ENCODE measurements at places on chromosomes 1 and 21. TPM values are rescaled to one million over a fixed set of nuclear protein-coding genes. Genes with fewer than 3 reads are reported as not detected.

Gene TLCD4
- total RNA-seq, result 2.4 TPM

Gene LCE1C
- not detected for total RNA-seq

Gene NR1I3
- total RNA-seq, result not detected

Gene RHCE
- 0.88 TPM for total RNA-seq

Gene CACNA1S
- not detected for total RNA-seq

Gene NCAM2
- total RNA-seq, result 15.3 TPM

Gene CELA2B
- not detected for total RNA-seq

Gene PLPP3
- 243 TPM for total RNA-seq

Gene ASCL5
- not detected for total RNA-seq

Gene SLC6A17
- total RNA-seq, result under 0.01 TPM
